NCI-H2081 treated with DMSO at 0.1 percent for 48 hours (cell line): ENCODE measurements at places on chromosomes 12 and 14.

DNA sequence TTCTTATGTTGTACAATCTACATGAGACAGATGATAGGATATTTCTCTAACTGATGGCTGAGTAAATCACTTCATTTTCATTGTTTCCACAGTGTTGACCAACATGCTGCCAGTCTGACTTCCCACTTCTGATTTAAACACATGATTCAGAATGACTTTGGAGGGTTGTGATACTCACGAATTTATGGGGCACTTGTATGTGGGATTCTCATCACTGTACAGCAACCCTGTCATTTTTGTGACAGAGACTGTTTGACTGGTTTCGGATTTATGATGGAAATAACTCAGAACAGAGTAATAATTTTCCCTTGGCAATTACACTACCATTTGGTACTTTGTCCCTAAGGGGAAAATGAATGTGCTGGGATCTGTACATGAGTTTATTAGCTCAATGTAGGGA, 333.8 kb downstream of the TRHDE start:
- DNase-seq: peak; percentile 75

DNA sequence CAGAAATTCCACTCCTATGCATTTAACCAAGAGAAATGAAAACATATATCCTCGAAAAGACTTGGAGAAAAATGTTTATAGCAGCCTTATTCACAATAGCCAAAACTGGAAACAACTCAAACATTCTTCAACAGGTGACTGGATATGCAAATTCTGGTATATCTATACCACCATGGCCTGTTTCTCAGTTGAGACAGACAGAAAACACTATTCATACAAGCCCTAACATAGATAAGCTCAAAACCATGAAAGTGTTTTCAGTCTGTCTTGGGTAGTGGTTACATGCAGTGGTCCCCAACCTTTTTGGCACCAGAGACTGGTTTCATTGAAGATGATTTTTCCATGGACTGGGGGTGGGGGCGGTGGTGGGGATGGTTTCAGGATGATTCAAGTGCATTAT, 83.8 kb downstream of the SRGAP1 start:
- DNase-seq: no peak

GRCh38 chr14:100350986-100351385, 27.8 kb downstream of the SLC25A47 start:
- no peak for DNase-seq

DNA sequence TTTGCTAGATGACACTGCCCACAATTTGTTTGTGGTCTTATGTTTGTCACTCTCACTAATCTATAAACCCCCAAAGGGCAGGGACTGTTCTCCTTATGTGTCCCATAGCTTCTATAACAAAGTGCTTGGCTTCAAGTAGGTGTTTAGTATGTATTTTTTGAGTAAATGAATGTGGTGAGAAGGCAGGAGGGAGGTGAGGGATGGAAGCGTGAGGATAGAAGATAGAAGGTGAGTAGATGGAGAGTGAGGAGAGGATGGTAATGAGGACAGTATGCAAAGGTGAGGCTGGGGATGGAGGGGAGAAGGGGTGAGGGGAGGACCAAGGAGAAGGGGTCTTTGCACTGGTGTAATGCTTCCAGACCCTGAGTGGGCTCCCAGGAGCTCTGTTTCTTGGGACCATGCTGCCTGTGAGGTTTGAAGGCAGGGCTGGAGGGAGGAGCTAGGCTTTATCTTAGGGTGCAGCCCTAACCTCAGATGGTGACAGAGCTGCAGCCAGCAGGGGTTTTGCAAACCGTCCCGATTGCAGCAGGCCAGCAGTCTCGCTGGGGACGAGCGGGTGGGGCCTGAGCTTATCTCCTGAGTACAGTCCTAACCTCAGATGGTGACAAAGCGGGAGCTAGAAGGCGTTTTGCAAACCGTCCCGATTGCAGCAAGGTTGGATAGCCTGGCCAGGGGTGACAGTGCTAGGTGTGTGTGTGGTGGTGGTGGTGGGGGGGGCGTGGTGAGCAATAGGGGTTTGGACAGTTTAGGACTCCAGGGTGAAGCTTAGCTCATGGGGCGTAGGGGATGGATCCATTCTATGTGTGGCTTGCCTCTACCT, 6.5 kb downstream of the CEBPE start:
- no peak for DNase-seq

- no peak for DNase-seq
These were observed 762.5 kb upstream of the FLRT2 start for GRCh38 chr14:84767434-84767833.

DNA sequence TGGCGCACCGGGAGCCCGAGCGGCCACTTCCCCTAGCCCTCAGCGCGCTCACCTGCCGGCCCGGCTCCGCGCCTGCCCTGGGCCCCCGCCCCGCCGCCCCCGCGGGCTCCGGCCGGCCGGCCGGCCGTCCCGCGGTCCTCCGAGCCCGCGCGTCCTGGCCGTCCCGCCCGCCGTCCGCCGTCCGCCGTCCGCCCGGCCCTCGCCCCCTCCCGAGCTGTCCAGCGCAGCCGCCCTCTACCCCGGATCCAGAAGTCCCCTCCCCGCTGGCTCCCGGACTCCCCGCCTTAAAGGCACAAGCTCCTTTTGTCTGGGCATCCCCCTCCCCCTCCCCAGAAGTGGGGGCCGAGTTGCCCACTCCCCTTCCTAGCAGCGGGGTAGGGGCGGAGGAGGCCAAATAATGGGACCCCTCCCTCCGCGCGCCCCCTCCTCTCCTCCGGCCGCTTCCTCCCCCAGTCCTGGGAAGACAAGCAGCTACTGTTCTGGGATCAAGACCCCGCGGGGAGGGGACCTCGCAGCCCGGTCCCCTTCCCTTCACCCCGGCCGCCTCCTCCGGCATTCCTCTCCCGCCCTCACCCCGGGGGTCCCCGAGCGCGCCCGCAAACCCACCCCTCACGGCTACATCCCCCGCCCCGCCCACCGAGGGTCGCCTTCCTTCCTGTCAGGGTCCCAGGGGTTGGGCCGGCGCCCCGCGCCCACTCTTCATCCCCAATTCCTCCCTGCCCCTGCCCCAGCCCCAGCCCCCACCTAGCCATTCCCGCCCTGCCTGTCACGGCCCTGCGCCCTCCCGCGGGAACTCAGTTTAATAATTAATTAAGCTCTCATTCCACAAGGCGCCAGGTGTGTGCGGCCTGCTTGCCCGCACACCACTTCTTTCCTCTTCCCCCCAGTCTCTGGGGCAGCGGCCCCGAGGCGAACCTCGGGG, at the start of gene ADCY6:
TSS of gene ADCY6 (minus strand) at position 236 of the 922 bp plus-strand sequence. CDS start 5,655 bp downstream, outside the sequence.
- no peak for DNase-seq

- DNase-seq: no peak
These were observed 19.8 kb upstream of the OVCH1 start for GRCh38 chr12:29517264-29517663.

GRCh38 chr12:100545092-100545491, 28.4 kb upstream of the GAS2L3 start:
- no peak for DNase-seq

DNA sequence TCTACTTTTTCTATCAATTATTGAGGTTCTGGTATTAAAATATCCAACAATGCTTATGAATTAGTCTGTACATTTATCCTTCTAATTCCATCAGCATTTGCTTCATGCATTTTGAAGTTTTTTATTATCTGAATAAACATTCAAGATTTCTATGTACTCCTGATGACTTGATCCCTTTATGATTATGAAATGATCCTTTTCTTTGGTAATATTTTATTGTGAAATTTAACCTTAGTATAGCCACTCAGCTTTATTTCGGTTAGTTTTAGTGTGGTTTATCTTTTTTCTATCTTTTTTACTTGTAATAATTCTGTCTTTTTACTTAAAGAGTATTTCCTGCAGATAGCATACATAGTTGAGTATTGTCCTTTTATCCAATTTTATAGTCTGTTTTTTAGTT, 106.6 kb downstream of the SNAPC1 start:
- DNase-seq: no peak

DNA sequence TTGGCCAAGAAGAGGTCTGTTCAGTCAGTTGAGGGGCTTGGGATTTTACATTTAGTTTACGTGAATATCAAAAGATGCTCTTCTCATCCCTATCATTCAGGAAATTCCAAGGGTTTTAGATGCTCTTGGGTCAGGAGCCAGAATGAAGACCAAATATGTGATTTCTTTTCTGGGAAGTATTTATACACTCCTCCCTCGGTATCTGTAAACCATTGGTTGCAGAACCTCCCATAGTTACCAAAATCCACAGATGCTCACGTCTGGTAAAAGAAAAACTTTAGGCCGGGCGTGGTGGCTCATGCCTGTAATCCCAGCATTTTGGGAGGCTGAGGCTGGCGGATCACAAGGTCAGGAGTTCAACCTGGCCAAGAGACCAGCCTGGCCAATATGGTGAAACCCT, 75.9 kb downstream of the TNFAIP2 start:
- DNase-seq: no peak

GRCh38 chr12:77339610-77340009, 274.2 kb upstream of the E2F7 start:
- no peak for DNase-seq

DNA sequence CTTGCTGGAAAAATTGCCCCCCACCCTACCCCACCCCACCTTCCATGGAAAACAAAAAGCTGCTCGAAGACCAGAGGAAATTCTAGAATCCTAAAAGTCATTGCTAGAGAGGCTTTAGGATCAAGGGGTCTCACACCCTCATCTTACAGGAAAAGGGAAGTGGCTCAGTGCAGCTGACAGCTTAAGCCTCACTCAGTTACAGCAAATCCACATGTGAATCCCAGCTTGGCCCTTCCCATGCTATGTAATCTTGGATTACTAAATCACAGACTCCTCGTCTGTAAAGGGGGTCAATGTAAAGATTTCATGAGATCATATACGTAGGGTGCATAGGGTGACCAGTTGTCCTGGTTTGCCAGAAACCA, 25.9 kb downstream of the CMKLR1 start:
- no peak for DNase-seq

- no peak for DNase-seq
These were observed 134.4 kb upstream of the NUDT4 start for GRCh38 chr12:93243382-93243688.

DNA sequence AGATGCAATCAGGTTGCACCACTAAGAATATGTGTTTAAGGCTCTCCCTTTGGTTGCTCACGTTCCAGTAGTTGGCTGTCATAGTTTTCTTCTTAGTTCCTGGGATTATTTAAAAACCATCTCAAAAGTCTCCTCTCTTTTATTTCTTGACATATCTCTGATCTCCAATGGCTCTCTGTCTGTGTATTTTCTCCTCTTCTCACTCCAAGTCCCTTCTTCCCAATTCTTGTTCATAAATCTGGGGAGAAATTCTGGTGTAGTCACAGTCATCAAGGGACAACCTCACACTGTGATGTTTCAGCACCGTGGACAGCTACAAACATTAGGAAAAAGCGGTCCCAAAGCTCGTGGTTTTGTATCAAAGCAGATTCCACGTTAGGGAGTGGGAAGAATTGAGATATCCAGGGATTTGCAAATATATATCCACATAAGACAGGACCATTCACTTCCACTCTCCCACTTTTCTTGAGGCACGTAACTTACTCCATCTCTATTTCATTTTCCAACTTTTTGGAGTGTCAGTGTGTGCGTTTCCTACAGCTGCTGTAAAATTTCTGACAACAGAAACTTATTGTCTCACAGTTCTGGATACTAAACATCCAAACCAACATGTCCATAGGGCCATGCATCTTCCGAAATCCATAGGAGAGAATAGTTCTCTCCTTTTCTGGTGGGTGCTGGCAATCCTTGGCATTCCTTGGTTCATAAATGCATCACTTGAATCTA, 80.6 kb upstream of the TMEM233 start:
- DNase-seq: no peak

GRCh38 chr12:21296348-21296747, 38.4 kb downstream of the SLCO1A2 start:
- no peak for DNase-seq

- no peak for DNase-seq
These were observed 151.0 kb downstream of the SRGAP1 start for GRCh38 chr12:63995512-63995911.

GRCh38 chr12:122980183-122981035, at the start of gene ARL6IP4:
Gene ARL6IP4, plus strand, starts transcription at chr12:122980681. Its CDS starts 459 bp downstream, at chr12:122981140.
- no peak for DNase-seq
